Astrocyte of the cerebellum (primary cell): ENCODE measurements at places on chromosomes 7 and 10.

GRCh38 chr7:79529881-79530235 lies 76.4 kb upstream of the MAGI2 start:
- DNase-seq: no peak

DNA sequence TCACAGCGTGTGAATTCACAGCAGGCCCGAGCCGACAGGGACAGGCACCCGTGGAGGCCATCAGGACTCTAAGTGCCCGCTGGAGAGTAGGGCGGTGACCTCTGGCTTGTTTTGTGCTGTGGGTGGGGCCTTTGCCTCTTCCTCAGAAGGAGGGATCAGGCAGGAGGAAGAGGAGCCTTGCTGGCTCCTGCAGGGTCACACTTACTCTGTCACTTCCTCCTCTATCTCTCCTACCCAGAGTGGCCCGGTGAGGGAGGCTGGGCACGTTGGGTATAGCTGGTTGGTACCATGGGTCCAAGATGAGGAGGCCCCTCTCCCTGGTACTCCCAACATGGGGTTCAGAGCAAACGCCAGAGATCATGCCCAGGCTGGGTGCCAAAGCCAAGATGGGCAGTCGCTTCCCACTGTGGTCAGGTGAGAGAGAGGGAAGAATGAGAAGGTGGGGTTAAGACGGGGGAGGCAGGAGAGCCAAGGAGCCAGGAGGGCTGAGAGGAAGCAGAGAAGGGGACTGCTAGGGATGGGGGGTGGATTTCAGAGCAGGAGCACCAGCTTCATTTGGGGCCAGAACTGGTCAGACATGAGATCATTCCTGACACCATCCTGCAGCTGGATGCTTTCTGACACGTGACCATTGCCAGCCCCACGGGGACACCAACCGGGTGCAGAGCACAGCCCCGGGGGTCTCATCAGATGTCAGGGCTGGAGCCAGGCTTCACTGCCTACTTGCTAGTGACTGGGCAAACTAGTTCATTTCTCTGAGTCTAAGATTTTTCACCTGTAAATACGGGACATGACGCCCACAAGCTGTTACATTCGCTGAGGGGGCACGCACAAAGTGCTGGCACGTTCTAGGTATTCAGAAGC lies 54.8 kb upstream of the CACUL1 start:
- no peak for DNase-seq

DNA sequence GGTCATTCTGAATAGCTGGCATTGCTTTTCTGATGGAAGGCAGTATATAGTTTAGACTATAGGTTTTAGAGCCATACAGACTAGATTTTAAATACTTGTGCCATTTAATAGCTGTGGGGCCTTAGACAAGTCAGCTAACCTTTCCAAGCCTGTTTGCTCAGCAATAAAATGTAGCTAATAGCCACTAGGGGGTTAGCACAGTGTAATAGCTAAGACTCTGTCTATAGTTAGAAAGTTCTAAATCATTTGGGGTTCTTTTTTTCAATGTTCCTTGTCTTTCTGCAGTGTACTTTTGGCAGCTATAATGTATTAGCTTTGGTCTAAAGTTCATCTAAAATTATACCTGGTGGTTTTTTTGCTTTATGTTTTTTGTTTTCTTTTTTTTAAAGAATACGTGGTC lies 7.5 kb upstream of the KIFBP start:
- DNase-seq: no peak

DNA sequence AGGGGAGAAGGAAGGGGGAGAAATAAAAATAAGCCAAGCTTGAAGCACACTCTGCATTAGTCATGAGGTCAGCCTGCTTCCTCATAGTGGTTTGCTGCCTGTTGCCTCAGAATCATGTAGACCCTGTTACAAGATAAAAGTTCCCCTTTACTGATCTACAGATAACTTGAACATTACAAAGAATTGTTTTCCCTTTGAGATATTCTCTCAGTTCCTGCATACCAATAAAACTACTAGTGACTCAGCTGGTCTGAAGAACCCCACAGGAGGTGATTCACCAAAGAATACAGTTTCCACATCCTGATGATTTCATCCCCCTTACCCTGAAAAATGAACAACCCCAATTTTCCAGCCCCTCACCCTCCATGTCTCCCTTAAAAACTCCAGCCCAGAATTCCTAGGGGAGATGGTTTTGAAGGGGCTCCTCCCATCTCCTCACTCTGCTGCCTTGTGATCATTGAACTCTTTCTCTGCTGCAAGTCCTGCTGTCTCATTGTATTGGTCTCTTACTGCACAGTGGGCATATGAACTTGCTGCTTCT lies 31.5 kb upstream of the NRP1 start:
- peak; percentile 54 for DNase-seq

DNA sequence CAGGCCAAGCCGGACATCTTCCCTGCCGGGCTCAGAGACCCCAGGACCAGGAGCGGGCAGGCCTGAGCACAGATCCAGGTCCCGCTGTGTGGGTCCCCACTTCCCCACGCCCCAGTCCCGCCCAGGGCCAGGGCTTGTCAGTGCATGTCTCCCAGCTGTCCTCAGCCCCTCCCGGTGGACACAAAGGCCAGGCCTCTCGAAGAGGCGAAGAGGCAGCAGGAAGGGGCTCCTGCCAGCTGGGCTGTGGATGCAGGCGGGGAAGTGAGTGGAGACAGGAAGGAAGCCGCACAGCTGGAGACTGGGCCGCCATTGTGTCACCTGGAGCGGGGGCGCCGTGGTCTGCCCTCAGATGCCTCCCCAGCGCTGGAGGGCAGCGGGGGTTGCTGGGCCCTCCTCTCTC lies 4.8 kb downstream of the GRIFIN start:
- no peak for DNase-seq

- no peak for DNase-seq
Measured at GRCh38 chr10:4688601-4689000, 137.4 kb upstream of the AKR1E2 start.

GRCh38 chr10:77248104-77248790 lies 389.4 kb downstream of the KCNMA1 start:
- no peak for DNase-seq

GRCh38 chr10:4708123-4708759 lies 117.8 kb upstream of the AKR1E2 start:
- DNase-seq: no peak

DNA sequence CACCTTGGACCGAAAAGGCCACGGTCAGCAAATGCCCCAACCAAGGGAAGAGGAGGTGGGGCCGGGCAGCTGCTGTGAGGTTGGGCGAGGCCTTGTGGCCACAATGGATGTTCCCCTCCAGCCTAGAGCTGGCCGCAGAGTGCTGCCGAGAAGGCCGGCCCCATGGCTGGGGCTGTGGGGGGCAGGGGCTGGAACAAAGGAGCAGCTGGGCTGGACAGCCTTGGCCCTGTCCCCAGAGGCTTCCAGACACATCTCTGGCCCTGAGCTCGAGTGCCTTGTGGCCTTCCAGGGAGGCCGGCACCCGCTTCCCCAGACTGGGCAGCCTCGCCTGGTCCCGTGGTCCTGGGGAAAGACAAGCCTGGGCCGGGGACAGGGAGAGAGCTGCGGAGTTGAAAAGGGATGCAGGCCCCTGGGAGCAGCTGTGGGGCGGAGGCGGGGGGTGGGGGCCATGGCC lies 88.0 kb downstream of the PDGFA start:
- no peak for DNase-seq

- no peak for DNase-seq
Measured at GRCh38 chr7:96740130-96740529, 30.5 kb upstream of the SEM1 start.

- DNase-seq: no peak
Measured at GRCh38 chr7:665736-666453, 60.6 kb upstream of the DNAAF5 start.
